ENCODE measurements at places on chromosomes 16 and 17.

DNA sequence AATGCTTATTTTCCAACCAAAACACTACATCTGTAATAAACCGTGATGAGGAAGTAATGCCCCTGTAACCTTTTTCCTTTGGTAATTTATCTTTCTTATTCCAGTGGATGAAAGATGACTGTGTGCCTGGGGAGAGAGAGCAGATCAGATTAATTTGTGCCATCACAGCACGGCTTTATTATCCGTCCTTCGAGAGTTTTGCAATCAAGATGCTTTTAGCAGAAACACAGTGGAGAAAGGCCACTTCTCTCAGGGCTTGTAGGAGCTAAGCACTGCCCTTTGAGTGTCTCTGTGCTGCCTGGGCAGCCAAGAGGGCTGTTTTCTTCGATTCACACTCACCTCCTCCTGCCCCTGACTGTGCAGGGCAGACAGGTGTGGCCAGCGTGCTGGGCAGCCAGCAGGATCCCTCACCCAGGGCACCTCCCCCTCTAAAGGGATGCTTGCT, 190.2 kb downstream of the PRKCA start:
- DNase-seq, result no peak

- no peak for DNase-seq
These were observed 30.9 kb downstream of the PGS1 start for GRCh38 chr17:78409191-78409928.

DNA sequence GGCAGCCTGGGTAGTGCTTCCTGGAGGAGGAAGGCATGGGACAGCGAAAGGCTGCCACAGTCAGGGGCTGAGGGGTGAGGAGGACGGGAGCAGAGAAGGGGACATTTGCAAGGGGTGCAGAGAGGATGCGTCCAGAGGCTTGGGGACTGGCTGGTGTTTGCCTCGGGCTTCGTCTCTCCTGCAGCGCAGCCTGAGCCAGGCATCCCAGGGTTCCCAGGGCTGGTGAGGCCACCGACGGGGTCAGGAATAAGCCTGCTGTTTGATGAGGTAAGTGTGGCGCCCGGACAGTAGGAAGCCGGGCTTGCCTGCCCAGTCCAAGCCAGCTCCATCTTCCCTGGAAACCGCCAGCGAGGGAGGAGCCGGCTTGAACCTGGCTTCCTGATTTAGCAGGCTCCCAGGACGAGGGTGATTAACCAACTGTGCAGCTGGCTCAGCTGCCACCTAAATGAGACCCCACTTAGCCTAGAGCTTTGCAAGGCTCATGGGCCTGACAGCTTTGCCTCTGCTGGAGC, 47.8 kb downstream of the PITPNM3 start:
- DNase-seq, result no peak

DNA sequence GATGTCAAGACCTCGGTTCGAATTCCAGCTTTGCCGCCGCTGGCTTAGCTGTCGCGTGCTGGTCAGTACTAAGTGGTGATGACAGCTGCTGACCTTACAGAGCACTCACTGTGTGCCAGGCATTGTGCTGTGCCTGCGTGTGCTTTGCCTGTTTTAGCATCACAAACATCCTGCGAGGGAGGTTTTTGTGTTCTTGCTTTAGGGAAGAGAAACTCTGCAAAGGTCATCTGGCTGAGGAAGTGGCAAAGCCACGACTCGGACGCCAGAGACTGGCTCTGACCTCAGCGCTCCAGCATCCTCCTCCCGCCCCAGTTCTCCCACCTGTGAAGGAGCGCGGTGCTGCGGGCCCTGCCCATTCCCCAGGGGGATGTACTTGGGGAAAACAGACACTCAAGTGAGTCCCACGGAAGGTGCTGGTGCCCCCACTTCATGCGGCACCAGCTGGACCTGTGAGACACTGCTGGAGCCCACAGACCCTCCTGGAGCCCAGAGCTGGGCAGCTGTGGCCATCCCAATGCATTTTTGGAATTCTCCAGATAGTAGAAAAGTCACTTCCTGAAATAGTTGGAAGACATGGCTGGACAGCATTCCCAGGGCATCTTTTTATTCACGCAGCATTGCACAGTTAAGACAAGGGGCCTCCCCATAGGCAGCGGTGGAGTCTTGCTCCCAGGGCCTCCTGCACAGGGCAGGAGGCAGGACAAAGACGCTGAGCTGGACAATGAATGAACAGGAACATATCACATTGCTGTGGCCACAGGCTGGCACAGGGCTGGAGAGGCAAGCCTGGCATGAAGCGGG, 20.0 kb upstream of the HERPUD1 start:
- no peak for DNase-seq
